COR-L47 (cell line): ENCODE measurements at places on chromosomes 16 and 17.

DNA sequence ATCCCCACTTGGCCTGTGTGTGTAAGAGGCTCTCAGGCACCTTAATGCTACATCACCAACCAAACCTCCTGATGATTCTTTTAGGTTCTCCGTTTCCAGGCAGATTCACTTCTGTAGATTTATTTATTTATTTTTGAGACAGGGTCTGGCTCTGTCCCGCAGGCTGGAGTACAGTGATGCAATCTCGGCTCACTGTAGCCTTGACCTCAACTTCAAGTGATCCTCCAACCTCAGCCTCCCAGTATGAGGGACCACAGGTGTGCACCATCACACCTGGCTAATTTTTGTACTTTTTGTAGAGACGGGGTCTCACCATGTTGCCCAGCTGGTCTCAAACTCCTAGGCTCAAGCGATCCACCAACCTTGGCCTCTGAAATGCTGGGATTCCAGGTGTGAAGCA, 12.7 kb upstream of the MEOX1 start:
- DNase-seq = no peak

- no peak for DNase-seq
Measured at GRCh38 chr17:19558946-19559345, 25.3 kb downstream of the SLC47A1 start.

DNA sequence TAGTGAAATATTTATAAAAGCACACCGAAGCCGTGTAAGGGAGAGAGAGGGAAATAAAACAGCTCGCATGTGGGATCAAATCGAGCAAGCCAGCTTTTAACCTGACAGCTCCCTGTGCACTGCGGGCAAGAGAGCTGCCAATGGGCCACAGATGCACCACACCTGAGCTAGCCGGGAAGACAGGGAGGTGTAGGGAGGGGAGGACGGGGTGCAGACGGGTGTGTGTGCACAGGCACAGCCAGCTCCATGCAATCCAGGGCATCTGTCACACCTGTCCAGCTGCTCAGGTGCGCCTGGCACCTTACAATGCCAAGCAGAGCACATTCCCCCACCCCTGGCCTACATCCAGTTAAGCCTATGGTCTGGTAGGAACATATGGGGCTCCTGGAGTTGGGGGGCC, 70.0 kb downstream of the C16orf78 start:
- no peak for DNase-seq

DNA sequence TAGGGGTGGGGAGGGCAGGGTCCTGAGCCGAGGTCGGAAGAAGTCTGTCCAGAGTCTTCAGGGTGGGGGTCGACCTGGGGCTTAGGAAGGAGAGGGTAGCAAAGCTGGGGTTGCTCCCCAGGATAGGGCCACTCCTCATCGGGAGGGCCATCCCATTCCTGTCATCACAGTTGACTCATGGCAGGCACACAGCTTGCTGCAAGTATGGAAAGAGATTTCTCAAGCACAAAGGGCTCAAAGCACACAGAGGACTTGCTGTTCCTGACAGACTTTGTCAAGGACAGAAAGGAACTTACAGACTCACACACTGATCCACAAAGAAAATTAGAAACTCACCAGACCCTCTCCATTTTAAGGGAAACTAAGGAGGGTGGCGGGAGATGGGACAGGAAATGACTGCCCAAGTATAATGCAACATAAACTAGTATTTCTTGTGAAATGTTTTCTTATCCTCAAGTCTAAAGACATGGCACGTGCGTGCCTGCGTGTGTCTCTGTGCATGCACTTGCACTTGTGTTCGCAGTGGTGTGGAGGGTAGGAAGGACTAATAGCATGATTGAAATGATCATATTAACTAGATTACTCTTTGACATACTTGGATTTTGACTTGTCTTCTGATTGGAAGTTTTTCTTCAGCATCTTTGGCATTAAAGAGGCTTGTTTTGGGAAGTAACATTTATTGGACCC, 2.4 kb downstream of the AOC2 start:
- DNase-seq = no peak

DNA sequence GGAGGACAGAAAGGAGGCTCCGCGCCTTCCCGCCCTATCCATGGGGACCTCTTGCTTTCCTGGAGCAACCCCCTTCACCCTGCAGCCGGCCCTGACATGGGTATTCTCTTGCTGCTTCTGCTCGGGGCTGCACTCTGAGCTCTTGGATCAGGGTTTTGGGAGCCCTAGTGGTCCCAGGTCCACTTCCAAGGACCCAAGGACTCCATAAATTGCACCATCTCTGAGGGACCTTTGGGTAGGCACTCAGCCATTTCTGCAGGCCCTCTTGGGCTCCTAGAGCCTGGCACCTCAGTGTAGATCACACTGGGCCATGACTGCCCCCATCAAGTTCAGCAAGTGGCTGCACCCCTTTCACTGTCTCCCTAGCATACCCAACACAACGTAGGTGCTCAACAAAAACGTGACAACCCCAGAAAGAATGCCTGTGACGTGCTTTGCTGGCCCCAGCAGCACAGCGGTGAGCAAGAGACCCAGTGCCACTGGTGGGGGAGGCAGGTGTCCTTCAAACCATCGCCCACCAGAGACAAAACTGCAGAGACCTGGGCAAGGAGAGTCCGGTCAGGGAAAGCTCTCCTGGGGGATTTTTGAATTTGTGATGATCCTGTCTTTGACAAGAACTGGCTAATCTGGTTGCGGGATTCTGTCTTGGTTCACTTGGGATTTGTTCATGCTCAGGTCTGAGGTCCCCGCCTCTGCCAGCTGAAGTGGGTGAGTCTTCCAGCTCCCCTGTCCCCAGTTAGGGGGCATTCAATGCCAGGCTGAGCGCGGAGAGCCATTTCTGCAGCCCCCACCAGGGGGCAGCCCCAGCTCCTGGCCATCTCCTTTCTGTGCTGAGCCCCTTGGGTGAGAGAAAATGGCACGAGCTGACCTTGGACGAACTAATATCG, 2.5 kb upstream of the RAB11FIP4 start:
- DNase-seq = peak; percentile 7

GRCh38 chr17:59542960-59543635, 22.3 kb upstream of the DHX40 start:
- no peak for DNase-seq

DNA sequence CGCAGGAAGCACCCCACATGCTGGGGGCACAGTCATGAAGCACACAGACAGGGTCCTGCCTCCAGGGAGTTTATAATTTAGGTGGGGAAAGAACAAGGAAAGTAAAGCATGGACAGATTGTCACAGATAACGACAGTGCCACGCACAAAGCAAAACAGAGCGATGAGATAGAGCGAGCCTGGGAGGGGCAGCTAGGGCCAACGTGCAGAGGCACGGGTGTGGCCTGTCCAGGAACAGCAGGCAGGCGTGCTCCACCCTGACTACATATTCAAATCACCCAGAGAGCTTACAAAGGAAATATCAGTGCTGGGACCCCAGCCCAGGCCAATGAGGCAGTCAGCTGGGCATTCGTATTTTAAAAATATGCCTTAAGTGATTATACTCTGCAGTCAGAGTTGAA, 16.8 kb downstream of the LGALS9 start:
- no peak for DNase-seq

DNA sequence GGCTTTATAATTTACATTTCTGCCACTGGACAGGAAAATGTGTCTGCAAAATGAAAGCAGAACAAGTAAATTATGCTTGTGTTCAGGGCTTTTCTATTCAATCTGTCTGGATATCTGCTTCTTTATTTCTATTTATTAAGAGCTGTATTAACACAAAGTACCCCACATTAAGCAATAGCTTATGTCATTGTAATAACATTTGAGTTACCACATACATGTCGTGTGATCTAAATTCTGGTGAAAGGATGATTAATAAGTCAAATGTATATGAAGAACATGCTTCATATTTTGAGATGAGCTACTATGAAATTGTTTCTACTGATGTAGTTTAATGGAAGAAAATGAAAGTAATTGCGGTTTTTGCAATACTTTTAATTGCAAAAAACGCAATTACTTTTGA, 238.2 kb downstream of the KCNJ2 start:
- DNase-seq = no peak

- DNase-seq = no peak
Measured at GRCh38 chr16:79891458-79891857, 290.9 kb upstream of the MAF start.

GRCh38 chr16:64974381-64974780, 147.5 kb downstream of the CDH11 start:
- no peak for DNase-seq

DNA sequence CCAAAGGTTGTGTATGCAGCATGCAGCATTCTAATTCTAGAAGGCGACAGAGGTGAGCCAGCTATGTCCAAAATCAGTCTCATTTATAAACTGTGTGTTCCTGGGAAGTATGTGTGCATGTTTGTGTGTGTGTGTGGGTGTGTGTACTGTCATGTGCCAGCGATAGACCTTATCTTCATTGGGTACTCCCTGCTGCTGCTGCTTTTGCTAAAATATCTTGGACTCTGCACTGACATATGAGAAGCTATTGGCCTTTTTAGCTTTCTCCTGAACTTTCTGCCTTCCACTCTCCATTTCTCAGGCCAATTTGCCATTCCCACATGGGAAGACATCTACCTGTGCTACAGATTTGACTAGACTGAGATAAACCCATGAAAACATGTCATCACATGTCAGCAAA, 2.0 kb upstream of the LPO start:
- no peak for DNase-seq

GRCh38 chr17:12737740-12738469, 51.4 kb upstream of the ARHGAP44 start:
- DNase-seq = no peak

DNA sequence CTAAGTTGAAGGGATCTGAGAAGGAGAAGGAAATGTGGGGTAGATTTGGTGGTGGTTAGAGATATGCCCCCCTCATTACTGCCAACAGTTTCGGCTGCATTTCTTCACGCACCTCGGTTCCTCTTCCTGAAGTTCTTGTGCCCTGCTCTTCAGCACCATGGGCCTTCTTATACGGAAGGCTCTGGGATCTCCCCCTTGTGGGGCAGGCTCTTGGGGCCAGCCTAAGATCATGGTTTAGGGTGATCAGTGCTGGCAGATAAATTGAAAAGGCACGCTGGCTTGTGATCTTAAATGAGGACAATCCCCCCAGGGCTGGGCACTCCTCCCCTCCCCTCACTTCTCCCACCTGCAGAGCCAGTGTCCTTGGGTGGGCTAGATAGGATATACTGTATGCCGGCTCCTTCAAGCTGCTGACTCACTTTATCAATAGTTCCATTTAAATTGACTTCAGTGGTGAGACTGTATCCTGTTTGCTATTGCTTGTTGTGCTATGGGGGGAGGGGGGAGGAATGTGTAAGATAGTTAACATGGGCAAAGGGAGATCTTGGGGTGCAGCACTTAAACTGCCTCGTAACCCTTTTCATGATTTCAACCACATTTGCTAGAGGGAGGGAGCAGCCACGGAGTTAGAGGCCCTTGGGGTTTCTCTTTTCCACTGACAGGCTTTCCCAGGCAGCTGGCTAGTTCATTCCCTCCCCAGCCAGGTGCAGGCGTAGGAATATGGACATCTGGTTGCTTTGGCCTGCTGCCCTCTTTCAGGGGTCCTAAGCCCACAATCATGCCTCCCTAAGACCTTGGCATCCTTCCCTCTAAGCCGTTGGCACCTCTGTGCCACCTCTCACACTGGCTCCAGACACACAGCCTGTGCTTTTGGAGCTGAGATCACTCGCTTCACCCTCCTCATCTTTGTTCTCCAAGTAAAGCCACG, 28.3 kb downstream of the STH start:
- no peak for DNase-seq

DNA sequence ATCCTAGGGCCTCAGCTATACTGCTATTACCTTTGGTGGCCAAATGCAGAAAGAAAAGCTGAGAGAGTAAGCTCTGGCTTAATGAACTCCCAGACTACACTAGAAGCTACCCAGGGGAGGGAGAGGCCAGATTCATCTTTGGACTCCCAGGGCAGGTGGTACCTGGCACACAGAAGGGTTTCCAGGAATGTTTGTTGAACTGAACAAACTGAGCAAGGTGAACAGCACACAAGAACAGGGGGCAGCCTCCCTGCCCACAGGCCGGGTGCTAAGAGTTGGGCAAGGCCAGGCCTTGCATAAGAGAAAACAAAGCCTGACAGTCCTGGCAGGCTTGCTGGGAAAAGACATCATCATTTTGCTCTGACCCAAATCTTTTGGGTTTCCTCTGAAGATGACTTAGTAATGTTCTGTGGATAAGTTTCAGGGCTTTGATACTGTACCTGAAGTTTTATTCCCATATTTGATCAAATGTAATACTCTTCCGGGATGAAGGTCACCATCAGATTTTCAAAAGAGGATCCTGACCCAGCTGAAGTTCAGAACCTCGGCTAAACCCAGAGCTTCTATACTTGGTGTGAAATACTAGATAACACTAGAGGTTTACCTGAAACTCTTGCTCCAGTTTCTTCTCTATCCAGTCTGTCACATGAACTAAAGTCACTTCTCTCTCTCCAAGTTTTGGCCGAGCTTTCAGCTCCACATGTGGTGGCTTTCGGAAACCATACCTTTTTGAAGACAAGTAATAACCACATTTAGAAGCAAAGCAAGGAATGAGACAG, 20.5 kb upstream of the ERN1 start:
- DNase-seq = no peak

GRCh38 chr17:40364906-40365305, 369 bp upstream of the GJD3 start:
- no peak for DNase-seq

GRCh38 chr17:18004884-18005305, 32.2 kb downstream of the DRC3 start:
- DNase-seq = no peak

DNA sequence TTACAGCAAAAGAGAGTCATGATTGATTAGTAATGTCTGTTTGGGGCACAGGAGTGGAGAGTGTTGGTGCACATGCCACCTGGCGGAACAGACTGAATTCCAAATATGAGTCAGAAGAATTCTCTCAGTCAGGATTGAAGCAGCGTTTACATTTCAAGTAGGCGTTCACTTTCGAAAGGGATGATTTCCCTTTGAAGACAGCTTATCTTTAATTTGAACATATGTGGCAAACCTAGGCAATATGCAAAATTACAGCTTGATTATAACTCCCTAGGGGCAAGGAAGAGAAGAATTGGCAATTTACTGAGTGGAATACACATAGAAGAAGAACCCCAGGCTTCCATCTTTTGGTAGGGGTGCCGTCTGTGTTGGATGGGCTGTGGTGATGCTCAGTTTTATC, 235.8 kb downstream of the HAPSTR1 start:
- DNase-seq = no peak

GRCh38 chr16:64019339-64019738, 1102.5 kb downstream of the CDH11 start:
- DNase-seq = no peak

GRCh38 chr17:77319211-77320043, 178.7 kb downstream of the SEC14L1 start:
- DNase-seq = no peak

DNA sequence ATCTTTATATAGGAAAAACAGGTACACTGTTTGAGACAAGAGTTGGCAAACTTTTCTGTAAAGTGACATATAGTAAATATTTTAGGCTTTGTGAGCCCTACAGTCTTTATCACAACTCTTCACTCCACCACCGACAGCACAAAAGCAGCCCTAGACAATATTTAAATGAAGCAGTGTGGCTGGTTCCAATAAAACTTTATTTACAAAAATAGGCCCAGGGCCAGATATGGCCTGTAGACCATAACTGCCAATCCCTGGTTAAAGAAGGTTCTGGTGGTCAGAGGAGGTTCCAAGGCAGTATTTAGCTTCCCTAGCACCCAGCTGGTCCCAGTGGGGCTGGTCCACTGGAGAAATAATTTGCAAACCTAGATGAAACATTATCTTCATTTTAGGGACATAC, 3.6 kb downstream of the FAM117A start:
- DNase-seq = no peak
